ENCODE measurements at places on chromosomes 13 and 19.

DNA sequence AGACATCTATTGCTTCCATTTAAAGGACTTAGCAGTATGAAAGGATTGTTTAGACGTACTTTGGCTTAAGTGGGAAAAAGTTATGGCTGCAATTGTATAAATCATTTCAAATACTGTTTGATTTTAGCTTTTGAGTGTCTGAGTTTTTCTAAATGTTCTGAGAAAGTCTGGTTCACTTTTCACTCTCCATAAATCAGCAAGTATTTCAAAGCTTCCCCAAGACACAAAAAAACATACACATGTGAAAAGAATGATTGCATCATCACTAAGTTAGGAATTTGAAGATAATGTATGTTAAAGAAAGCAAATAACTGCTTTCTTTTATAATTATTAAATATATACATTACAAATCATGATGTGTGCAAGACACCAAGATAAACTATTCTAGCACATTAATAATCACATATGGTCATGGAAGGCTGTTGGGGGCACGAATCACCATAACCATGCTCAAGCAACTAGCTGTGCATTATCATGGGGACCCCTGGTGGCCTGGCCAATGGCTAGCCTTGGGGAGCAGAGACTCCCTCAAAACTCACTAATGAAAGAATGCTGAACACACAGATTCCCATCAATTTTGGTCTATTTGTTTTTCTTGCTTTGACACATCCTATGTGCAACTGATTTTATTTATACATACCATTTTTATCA, 111.1 kb downstream of the MIPEP start:
- DNase-seq = no peak

GRCh38 chr19:39003188-39003587, 27.6 kb upstream of the FBXO17 start:
- no peak for DNase-seq

GRCh38 chr13:59425211-59425741, 738.5 kb downstream of the DIAPH3 start:
- DNase-seq = no peak

DNA sequence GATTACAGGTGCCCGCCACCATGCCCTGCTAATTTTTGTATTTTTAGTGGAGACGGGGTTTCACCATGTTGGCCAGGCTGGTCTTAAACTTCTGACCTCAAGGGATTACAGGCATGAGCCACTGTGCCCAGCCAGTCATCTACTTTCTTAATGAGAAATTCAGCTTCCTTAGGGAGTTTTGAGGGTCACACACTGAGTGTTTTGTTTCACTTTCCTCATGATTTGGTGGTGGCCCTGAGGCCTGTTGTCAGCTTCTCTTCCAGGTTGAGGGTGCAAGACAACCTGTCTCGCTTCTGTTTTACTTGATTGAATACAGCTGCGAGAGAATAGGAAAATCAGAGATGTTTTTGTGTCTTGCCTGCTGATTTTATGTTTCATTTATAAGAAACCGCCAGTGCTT, 9.9 kb downstream of the FRY start:
- no peak for DNase-seq

- DNase-seq = no peak
Observed at GRCh38 chr13:91302111-91302510, 45.4 kb upstream of the MIR17HG start.

DNA sequence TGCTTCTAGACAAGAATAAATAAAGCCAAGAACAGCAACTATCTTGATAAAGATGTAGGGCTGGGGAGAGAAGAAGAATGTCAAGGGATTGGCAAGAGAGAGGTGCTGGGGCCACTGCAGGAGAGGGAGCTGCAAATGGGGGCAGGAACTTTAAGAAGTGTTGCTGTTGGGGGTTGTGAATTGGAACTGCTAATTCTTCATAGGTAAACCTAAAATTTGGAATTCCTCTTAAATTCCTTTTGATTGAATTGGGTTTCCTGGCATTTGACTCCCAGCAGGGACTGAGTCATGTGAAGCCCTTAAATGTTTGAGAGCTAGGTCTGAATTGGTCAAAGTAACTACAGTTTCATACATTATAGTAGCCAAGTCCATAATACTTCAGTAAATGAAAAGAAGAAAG, 305.6 kb upstream of the TMTC4 start:
- no peak for DNase-seq

GRCh38 chr13:47837906-47838305, 163.2 kb downstream of the SUCLA2 start:
- DNase-seq = no peak

- no peak for DNase-seq
Observed at GRCh38 chr13:62122434-62122833, 706.8 kb upstream of the PCDH20 start.

- DNase-seq = no peak
Observed at GRCh38 chr19:49602806-49603205, 11.8 kb downstream of the PRR12 start.

DNA sequence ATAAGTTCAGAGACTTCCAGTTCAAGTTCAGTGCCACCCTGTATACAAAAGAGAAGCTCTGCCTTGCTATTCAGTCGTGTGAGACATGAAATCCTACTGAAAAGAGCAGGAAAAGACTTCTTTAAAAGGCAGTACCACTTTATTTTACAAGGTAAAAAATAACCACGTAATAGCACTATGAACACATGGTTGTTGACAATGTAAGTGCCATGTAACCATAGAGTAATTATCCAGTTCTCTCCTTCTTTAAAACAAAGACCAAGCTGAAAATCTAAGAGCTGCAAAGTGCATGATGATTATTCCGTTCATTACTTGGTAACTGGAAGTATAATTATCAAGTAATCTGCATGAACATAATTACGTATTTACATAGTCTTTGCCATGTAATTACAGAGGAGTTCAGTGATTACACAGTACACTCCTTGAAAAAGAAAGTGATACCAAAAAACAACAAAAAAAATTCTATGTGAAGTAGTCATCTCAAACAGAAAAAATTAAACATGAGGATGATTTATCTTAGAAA, 288.7 kb downstream of the EFNB2 start:
- DNase-seq = no peak

DNA sequence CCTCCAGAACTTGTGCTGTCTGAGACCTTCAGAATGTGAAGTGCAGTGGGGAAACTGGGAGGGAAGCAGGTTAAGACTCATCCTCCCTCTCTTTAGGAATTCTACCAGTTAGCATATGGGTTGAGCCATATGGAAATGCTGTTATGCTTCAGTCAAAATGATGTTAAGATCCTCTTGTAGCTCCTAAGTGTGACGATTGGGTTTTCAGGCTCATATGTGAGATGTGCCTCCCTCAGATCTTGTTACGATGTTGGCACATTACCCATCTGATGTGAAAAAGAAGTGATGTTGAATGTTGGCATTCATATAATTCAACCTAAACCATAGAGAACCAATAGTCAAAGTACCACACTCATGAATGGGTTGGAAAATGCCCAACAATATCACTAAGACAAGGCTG, 67.8 kb upstream of the IPO5 start:
- no peak for DNase-seq

GRCh38 chr13:71876648-71877255, 9.7 kb upstream of the DACH1 start:
- no peak for DNase-seq

GRCh38 chr19:12111176-12111575, 29.0 kb downstream of the ZNF20 start:
- no peak for DNase-seq

GRCh38 chr13:99290894-99291293, 16.3 kb downstream of the GPR183 start:
- DNase-seq = no peak

DNA sequence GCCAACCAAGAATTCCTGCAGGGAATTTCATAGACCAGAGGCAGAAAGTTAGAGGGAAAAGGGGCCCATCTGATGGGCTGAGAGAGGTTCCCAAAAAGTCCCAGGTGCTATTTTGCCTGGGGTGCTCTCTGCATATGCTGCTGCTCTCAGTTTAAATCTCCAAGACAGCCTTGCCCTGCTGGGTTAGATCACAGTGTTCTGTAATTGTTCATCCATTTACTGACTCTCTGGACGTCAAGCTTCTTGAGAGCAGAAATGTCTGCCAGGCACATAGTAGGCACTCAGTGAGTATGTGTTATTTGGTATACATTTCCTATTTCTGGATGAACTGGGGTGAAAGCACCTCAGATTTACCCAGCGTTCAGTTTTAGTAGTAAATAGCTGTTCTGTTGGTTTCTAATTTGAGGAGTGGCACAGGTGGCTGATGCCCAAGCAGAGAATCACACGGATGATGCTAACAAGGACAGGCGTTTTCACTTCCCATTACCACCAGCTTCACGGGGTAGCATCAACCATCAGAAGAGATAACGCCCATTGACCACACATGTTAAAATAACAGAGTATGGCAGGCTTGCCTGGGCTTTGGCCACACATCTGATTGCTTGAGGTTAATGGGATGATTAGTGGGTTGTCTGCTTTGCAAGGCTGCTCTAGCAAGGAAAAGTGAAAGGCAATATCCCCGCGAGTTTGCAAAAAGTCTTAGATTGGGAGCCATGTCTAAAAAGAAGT, 161.1 kb downstream of the SLC7A1 start:
- DNase-seq = no peak

DNA sequence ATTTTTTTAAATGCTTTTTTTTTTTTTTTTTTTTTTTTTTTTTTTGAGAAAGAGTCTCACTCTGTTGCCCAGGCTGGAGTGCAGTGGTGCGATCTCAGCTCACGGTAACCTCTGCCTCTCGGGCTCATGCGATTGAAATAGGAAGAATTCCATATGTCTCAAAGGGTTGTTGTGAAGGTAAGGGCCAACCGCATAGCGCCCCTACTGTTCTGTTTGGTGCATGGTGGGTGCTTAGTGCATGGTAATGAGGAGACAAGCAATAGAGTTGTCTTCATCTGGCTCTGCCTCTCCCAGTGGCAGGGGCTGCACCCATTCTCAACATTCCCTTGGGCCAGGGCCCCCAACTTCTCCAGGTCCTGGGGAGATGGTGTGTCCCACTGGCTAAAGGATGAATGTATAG, 68.7 kb downstream of the RASL11A start:
- DNase-seq = peak; percentile 69

DNA sequence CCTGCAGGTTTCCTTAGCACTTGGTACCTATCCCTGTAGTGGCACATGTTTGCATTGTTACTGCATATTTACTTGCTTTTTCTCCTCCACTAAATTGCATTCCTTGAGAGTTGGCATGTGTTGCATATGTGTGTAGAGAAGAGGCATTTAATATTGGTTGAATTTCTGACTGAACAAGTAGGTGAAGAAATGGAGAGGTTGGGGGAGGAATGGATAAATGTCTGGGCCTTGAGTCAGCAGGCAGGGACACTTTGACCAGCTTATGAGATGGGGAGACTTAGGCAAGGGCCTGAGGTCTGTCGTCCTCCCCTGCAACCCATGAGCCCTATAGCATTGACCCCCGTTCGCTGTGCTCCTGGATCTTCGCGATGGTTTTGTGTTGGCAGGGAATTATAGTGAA, 2.0 kb upstream of the GPR18 start:
- no peak for DNase-seq

GRCh38 chr19:43353606-43354304, at the start of gene CD177:
Gene CD177, plus strand, starts transcription at chr19:43353686. Its CDS starts 29 bp downstream, at chr19:43353715.
- no peak for DNase-seq

GRCh38 chr19:19202707-19203011, 555 bp downstream of the NR2C2AP start:
- DNase-seq = no peak

- no peak for DNase-seq
Observed at GRCh38 chr13:106702505-106702904, 134.6 kb upstream of the ARGLU1 start.

DNA sequence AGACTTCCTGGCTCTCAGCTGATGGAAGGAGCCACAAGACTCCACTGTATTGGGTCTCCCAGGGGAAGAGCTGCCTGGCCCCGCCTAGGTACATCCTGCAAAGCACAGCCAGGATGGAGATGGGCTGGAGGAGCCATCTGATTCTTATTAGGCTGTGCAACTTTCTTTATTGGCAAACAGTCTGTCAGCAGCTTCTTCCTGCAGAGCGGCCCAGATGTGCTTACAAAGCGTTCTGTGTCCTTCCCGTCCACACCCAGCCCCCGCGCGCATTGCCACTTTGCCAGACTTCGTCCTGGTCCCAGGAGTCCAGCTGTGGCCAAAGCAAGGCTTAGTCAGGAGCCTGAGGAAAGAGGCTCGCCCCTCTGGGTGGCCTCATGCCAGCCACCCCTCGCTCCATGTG, 409.3 kb downstream of the ZNF536 start:
- no peak for DNase-seq

DNA sequence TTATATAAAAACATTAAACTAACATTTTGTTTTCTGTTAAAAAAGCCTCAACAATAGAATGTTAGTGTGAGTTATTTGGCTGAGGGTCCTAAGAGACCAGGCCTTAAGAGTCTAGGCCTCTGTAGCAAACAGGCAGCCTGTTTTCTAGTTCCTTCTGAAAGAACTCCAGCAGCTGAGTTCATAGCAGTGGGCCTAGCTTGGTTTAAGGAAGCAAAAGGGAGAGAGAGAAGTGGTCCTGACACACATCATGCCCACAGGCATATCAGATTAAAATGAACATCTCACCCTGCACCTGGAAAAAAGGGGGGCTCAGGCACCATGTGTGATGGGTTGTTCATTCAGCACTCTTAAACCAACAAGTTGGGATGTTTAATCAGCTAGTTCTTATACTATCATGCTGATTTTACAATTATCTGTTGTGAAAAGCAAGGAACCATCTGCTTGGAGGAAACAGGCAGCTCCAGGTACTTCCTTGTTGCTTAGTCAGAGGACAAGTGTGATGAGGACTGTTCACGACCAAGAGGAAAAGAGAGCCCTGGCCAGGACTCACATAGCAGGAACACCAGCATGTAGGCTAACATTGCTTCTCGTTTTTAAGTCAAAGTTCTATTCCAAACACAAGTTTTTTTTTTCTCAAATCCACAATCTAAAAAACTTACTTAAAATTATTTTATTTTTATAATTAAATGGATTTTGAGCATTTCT, 81.3 kb upstream of the FRY start:
- DNase-seq = no peak

DNA sequence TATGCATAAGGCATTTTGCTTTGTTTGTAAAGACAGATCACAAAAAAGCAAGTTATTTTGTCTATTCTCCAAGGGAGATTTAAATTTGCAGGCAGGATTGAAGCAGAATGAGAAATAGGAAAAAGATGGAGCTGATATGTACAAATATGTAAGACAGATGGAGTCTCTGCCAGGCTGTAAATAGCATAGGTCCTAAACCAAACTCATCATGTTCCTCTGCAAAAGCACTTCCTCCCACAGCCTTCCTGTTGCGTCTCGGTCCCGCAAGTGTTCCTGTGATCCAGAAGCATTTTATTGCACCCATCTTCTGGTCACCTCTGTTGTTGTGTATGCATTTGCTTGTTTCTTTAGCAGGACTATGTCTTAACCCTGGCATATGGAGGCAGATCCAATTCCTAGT, 95.7 kb upstream of the CLDN10 start:
- no peak for DNase-seq

DNA sequence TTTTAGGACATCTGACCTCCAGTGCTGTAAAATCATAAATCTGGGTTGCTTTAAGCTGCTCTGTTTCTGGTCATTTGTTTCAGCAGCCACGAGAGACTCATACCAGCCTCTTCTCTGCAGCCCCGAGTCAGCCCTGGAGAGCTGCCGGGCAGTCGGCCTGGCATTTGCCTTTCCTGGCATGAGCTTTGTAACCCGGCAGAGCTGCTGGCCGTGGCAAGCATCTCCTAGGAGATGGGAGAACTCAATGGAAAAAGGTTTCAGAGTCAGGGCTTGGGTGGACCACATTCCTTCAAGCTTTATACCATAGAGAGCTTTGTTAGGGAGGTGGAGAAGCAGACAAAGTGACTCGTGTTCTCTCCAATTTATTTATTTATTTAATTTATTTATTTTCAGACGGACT, 21.6 kb upstream of the CCL25 start:
- no peak for DNase-seq
